Tracheal epithelial cell (primary cell): ENCODE measurements at places on chromosomes 11 and 22. TPM values are rescaled to one million over a fixed set of nuclear protein-coding genes. Genes with fewer than 3 reads are reported as not detected.

CABP4 gene
- under 0.01 TPM in 1 of 2 replicates, not detected in the other for total RNA-seq

CD6 gene
- under 0.01 TPM in 1 of 2 replicates, not detected in the other for total RNA-seq

WT1 gene
- total RNA-seq = not detected in 2 replicates

LRRC55 gene
- not detected in 2 replicates for total RNA-seq

NADSYN1 gene
- 90.1 and 109 TPM in 2 replicates for total RNA-seq

TPBGL gene
- not detected in 2 replicates for total RNA-seq

NPTXR gene
- 0.48 TPM in 1 of 2 replicates, not detected in the other for total RNA-seq

GAB2 gene
- 2.8 and 4.3 TPM in 2 replicates for total RNA-seq

JHY gene
- total RNA-seq = 1.4 and 1.5 TPM in 2 replicates
